Fibroblast of skin of scalp (primary cell): ENCODE measurements at places on chromosomes 1 and 21.

DNA sequence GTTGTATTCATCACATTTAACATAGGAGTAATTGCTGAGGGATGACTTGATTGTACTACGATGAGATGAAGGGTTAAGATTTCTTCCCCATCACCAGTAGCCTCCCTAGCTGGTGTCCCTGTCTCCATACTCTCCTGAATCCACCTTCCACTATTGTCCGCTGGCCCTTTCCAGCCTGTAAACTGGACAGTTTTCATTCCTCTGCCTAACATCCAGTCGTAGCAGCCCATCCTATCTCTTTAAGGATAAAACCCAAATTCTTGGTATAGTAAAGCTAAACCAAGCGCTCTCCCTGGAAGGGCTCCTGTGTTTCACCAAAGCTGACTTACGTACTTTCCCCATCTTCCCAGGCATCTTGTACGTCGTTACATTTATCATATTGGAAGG lies 670 bp downstream of the COX20 start:
- no peak for DNase-seq

- DNase-seq = no peak
Observed at GRCh38 chr1:51600965-51601364, 15.9 kb upstream of the OSBPL9 start.

DNA sequence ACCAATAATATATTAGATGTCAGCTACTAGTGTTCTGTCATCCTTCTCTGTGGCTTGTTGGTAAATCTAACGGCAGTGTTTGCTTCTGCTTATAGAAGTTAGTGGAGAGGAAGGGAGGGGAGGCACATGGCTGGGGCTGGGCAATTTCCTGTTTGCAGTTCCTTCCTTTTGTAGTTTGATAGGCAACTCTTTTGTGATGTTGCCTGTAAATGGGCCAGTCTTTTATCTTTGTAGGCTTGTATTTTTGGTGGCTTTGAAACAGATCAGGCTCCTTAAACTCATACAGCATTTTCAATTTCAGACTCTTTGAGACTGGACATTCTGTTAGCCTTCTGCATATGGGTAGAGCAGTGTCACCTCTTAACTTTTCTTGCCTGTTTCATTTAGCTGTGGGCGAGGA lies 48.1 kb downstream of the CDC14A start:
- DNase-seq = no peak

GRCh38 chr1:108067884-108068540 lies 103.0 kb upstream of the VAV3 start:
- no peak for DNase-seq

DNA sequence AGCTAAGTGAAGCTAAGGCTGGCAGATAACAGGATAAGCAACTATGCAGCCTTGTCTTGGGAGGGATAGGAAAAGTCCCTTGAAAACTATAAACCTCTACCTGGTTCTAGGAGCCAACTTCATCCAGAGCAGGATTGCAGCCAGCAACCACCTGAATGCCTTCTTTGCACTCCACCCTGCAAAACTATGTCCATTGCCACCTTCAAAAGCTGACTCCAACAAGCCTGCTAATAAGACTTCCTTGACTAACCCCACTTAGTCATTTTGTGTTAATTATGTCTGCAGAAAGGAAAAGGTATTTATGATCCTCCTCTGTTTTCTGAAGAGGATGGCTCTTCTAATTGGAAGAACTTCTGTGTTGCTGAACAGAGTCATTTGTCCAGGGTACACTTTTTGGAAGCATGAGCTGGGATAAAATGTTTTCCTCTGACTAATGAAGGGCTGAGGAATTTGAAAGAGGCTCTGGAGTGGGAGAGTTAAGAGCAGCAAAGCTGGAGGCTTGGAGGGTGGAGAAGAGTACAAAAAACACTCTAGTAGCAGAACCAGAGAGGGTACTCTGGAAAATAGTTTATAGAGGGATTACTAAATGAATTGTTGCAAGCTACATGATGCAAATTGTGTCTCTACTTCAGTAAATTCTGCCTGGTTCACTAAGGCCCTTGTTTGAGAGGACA lies 9.6 kb upstream of the RIMKLA start:
- DNase-seq = no peak

DNA sequence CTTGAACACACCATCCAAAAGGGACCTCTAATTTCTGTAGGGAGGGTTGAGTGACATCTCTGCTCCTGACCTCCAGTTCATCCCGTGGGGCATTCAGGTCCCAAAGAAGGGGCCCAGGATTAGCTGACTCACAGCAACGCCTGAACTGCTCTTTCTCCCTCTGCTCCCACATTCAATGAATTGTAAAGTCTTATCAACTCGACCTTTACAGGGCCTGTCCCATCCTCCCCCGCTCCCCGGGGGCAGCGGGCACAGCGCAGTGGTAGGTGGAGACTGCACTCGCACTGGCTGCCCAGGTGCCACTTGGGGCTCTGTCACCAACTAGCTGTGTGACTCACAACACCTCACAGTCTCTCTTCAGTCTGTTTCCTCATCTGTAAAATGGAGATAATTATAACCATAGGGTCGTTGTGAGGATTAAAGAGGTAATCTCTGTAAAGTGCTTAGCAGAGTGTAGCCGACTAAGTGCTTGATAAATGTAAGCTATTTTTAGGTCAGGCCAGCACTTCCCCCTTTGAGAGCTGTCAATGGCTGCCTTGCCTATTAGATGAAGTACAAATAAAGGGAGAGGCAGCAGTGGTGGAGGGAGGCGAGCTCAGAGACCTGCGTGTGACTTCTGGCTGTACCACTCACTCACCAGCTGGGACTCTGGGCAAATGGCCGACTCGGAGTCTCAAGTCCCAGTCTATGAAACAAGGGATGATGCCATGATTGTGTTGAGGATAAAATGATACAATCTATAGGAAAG lies 637 bp upstream of the MYBPHL start:
- no peak for DNase-seq

DNA sequence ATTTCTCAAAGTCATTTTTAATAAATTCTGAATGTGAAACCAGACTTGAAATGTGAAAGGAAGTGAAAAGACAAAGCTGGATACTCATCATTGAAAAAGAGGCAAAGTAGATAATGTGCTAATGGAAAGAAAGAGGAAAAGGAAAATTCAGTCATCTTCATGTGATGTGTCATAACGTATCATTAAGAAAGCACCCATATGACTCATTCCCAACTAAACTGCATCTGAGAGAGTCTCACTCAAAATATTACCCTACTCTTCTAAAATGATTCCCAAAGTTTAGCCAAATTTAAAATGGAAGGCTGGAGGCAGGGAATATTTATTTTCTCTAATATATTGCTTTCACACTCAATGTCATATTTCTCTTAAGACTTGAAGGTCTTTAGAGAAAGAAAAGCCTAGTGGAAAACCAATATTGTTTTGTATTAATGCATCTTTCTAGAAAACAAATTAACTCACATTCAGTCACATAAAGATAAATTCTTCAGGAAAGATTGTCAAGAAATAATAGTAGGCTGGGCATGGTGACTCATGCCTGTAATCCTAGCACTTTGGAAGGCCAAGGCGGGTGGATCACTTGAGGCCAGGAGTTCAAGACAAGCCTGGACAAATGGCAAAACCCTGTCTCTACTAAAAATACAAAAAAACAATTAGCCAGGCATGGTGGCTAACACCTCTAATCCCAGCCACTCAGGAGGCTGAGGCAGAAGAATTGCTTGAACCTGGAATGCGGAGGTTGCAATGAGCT lies 129.9 kb downstream of the SLC30A10 start:
- DNase-seq = peak; percentile 69

DNA sequence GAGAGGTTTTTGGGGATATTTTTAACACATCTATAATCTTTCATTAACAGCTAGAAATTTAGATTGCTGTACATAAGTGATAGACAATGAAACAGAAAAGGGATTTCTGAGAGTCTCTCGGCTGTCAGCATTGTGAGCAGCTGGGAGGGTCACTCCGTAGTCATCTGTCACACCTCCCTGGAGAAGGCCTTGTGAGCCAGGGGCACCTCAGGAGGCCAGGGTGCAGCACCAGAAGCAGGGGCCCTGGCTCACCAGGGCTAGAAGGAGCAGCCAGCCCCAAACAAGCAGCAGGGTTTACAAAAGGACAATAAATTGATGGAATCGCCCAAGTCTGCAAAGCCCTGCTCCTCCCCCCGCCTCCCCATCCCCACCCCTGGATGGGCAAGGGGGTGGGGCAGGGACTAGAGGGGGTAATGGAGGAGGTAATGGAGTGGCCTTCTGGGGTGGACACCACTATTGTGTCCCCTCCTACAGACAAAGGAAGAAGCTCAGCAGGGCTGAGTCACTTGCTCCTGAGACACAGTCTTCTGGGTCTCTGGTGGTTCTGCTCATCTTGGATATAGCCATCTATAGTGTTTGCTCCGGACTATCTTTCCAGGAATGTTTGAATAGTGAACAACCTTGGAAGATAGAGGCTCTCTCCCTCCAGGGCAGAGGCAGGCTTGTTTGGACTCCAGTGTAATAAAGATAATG lies 263.4 kb downstream of the NPHP4 start:
- DNase-seq = no peak

- no peak for DNase-seq
Observed at GRCh38 chr1:167463080-167463479, 55.2 kb downstream of the CD247 start.

DNA sequence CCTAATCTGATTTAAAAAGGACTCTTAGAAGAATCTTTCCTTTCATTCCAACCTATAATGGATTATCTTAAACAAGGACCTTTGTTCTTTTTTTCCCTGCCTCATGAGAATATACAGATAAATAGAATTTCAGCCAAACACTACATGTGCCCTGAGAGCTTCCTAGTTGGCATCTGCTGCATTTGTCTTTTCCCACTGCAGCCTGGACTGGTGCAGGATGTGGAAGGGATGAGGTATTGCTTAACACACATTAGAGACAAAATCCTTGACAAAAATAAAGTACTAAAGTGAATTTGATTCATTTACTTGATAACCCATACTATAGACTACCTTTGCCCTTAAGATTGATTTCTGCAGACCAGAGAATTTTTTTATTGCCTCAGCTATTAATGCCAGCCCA lies 59.5 kb downstream of the PALMD start:
- no peak for DNase-seq
